ENCODE measurements at places on chromosomes 5 and 9.

- no peak for DNase-seq
These were observed 328.8 kb upstream of the BRINP1 start for GRCh38 chr9:119697996-119698395.

GRCh38 chr9:129290606-129291005, 112.5 kb upstream of the IER5L start:
- DNase-seq = no peak

DNA sequence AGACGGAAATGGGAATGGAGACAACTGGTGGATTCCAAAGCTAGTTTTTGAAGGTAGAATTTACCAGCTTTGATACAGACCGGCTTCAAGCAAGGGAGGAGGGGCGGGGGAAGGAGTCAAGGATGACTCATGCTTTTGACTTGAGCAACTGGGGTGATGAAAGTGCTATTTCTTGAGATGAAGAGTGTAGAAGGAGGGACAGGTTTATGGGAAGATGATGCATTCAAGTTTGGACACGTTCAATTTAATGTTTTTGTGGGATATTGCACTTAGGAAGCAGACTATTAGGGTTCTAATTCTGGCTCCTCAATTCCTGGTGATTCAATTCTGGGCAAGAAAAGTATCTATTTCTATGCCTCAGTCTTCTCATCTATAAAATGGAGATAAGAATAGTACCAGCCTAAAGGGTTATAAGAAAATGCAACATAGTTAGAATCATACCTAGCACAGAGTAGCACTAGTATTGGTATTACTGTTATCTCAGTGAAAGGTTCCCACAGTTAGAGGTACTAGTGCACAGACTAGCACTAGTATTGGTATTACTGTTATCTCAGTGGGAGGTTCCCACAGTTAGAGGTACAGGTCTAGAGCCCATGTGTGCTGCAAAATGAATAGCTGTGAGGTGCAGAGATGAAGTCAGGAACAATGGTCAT, 4.6 kb downstream of the NIPAL4 start:
- no peak for DNase-seq

- DNase-seq = no peak
These were observed 23.1 kb downstream of the FSTL4 start for GRCh38 chr5:133589286-133589685.

- DNase-seq = no peak
These were observed 145.4 kb downstream of the ENTREP1 start for GRCh38 chr9:69470186-69470977.

DNA sequence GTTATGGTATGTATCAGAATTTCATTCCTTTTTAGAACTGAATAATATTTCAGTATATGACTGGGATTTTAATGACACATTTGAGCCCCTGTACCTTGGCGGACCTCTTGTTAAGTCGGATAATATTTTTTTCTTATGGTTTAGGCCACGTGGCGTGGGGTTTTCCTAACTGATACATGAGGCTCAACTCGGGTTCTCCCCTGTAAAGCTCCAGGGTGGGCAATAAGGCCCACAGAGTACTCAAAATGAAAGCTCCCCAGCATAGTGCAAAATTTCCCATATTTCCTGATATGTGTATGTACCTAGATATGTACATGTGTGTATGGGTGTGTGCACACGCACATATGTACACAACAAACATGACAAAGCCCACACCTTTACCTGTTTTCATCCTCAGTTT, 24.5 kb downstream of the TICAM2 start:
- DNase-seq = no peak

- no peak for DNase-seq
These were observed 723 bp downstream of the SNX18 start for GRCh38 chr5:54518146-54518817.

GRCh38 chr9:75133396-75133795, 45.1 kb downstream of the OSTF1 start:
- no peak for DNase-seq

- DNase-seq = no peak
These were observed 286.0 kb upstream of the TUSC1 start for GRCh38 chr9:25964239-25964638.

GRCh38 chr5:78985725-78986223, 664 bp upstream of the ARSB start:
- DNase-seq = peak; percentile 1

- no peak for DNase-seq
These were observed 29.3 kb upstream of the NDFIP1 start for GRCh38 chr5:142079306-142079721.

- no peak for DNase-seq
These were observed 618.7 kb upstream of the CDH6 start for GRCh38 chr5:30574761-30575160.

DNA sequence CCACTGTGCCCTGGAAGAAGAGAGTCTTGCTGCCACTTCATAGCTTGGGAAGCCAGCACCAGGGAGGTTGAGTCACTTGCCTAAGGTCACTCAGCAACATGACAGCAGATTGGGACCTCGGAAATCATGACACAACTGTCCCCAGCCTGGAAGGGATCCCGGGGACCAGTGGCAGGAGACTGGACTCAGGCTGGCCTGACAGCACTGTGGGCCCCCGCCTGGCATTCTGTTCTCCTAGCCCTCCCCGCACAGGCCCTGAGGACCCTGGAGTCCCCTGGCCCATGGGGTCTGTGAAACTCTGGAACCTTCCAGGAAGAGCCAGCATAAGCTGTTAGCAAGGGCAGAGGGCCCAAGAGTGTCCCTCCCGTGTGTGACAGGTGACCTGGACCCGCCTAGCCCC, 64.9 kb downstream of the COL5A1 start:
- DNase-seq = no peak

GRCh38 chr5:39341896-39342295, 22.4 kb downstream of the C9 start:
- DNase-seq = no peak

GRCh38 chr5:100270023-100270771, 265.0 kb upstream of the FAM174A start:
- DNase-seq = no peak

GRCh38 chr9:111349766-111350165, 19.7 kb upstream of the OR2K2 start:
- no peak for DNase-seq

DNA sequence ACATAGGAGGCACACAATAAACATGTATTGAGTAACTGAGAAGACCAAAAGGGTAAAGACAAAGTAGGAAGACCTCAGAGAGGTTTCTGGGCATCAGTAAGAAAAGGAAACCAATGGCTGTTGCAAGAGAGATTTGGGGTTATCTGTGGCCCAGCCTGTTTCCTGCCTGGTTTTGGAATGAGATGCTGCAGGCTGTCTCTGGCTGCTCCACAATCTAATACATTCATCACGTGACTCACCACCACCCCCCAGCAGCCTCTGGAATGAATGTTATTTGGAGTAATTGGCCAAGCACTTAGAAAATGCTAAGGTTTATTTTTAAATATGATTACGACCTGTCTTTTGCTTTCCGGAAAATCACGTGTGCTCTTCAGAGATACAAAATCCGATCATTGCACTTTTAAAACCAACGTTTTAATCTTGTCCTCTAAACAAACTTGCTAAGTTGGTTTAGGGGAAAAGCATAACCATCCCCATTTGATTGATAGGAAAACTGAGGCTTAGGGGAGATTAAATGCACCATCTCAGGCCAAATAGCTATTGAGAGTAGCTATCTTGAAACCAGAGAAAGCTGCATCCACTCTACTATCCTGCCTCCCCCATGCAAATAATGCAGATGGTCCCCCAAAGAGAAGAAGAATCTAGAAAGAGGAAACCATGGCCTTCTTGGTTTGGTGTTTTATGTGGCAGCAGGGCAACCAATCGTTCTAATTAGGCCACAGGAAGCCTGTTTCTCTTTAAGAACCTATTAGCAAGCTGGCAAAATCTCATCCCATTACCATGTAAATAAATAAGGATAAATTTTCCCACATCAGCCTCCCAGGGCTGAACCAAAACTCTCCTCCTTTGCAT, 151.8 kb upstream of the ADRA1B start:
- no peak for DNase-seq

- DNase-seq = no peak
These were observed 42.2 kb downstream of the NIPAL4 start for GRCh38 chr5:157502143-157502647.

GRCh38 chr5:62488531-62488930, 76.0 kb downstream of the IPO11 start:
- DNase-seq = no peak

- DNase-seq = no peak
These were observed 23.5 kb downstream of the PDGFRB start for GRCh38 chr5:150131978-150132694.

GRCh38 chr9:122844137-122844536, 15.7 kb upstream of the PDCL start:
- no peak for DNase-seq

GRCh38 chr5:891837-892393, 686 bp downstream of the BRD9 start:
- no peak for DNase-seq

- DNase-seq = no peak
These were observed 15.4 kb upstream of the RFX3 start for GRCh38 chr9:3541206-3541605.

GRCh38 chr5:116410336-116410890, 164.2 kb downstream of the SEMA6A start:
- DNase-seq = no peak

DNA sequence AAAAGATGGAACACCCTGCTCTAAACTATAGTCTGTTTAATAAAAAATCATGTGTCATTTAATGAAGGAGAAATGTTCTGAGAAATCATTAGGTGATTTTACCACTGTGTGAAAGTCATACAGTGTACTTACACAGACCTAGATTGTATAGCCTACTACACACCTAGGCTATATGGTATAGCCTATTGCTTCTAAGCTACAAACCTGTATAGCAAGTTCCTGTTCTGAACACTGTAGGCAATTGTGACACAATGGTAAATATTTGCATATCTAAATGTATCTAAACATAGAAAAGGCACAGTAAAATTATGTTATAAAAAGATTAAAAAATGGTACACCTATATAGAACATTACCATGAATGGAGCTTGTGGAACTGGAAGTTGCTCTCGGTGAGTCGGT, 40.6 kb downstream of the EFNA5 start:
- DNase-seq = no peak

- no peak for DNase-seq
These were observed 138.1 kb downstream of the RGS3 start for GRCh38 chr9:113601656-113602055.

DNA sequence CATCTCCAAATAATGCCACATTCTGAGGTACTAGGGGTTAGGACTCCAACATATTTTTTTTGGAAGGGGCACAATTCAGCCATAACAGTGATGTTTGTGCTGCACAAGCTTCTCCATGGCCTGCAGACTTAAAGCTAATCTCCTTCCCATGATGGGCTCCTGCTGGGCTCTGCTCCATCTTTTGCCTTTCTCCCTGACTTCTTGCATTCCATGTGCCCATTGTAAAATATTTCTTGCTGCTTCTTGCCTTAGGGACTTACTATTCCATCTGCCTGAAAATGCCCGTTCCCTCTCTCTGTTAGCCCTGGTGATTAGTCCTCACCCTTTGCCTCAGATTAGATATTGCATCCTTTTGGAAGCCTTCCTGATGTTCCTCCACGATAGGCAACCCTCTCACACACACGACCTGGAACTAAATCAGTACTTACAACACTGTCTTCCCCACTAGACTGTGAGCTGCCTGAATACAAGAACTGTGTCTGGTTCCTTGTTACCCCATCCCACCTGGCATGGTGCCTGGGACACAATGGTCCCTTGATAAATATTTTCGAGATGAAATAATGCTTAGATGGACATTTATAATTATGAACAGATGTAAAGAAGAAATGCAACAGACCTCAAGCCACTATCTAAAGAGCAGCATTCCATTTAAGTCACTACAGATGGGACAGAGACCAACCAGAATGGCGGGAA, 33.5 kb downstream of the OR1J1 start:
- no peak for DNase-seq

DNA sequence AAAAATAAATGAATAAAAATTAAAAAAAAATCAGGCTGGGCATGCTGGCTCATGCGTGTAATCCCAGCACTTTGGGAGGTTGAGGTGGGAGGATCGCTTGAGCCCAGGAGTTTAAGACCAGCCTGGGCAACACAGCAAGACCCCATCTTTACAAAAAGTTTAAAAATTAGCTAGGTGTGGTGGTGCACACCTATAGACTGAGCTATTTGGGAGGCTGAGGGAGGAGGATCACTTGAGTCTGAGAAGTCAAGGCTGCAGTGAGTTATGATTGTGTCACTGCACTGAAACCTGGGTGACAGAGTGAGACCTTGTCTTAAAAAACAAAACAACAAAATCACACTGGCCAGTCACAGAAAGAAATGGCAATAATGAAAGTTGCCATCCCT, 3.4 kb upstream of the CNTRL start:
- DNase-seq = no peak

DNA sequence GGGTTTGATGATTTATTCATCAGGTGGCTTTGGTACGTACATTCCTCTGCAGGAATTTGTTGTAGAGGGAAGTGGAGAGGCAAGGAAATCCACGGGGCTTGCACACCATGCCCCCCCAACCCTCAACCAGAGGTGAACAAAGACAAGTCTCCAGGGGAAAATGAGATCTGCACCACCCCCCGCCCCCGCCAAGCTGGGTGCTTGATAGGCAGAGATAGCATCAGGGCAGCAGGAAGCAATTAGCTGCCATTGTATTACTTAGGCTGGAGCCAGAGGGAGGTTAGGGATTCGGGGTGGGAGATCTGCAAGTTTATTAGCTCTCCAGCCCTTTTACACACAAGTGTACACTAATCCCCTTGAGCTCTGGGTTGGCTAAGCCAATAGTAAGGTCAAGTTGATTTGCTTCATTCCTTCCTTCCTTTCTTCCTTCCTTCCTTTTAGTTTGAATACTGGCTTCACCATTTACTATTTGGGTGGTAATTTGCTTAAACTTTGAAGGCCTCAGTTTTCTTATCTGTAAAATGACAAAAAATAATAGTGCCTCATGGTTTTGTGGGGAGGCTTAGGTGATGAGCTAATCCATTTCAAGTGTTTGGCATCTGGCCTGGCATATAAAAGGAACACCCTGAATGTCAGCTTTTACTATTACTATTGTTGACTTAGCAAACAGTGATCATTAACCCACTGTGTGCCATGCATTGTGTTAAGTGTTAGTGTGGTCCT, 34.1 kb downstream of the SPRY4 start:
- no peak for DNase-seq

DNA sequence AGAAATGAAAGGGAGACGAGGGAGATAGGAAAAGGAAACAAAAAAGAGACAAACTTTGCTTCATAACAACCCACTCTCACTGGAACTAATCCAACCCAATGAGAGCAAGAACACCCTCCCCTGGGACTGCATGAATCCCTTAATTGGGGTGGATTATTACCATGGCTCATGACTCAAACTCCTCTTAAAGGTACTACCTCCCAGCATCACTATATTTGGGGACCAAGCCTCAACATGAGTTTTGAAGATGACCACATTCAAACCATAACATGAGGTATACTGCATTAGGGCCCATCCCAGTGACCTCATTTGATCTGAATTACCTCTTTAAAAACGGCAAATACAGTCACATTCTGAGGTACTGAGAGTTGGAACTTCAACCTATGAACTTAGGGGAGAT, 8.0 kb downstream of the MTAP start:
- DNase-seq = no peak

DNA sequence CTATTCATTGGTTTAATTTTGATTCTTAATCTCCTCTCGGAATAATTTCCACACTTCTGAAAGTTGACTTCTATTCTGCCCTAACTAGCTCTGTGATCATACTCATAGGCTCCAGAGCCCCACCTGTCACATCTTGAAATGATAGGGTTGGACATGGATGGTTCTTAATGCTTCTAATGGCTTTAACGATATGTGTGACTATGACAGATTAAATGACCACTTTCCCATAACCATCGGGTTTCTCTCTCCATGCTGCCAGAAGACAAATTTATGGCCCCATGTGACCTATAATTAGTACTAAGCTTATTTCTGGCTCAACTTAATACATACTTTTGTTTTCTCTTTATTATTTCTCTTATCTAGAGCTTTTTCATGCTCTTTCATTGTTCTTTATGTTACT, 251.1 kb upstream of the TUT7 start:
- no peak for DNase-seq

Data from stimulated activated CD4-positive, alpha-beta T cell treated with anti-CD3 and anti-CD28 coated beads, Interleukin-1b, Interleukin-23, amount 100 ng/mL, for 1 hour (primary cell).